NCI-H146 (cell line): ENCODE measurements at places on chromosomes 13 and 19.

DNA sequence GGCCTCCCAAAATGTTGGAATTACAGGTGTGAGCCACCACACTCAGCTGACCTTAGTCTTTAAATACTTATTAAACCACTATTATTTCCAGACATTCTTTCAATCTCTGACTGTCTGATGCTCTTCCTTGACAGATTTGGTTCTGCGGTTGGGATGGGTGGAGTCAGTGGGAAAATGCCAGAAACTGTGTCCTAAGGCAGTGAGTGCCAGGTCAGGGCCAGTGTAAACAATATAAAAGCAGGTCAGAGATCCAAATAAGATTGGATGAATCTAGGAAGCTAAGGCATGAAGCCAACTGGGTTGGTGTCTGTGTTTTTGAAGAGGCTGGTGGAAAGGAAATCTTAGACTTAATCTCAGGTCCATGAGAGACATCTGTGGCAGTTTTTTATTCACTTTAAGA lies 74.7 kb downstream of the KLF5 start:
- DNase-seq: no peak

- DNase-seq: no peak
These were observed 223.1 kb downstream of the NBEA start for GRCh38 chr13:35165205-35165604.

GRCh38 chr13:75806117-75806516 lies 170.0 kb downstream of the LMO7 start:
- no peak for DNase-seq

DNA sequence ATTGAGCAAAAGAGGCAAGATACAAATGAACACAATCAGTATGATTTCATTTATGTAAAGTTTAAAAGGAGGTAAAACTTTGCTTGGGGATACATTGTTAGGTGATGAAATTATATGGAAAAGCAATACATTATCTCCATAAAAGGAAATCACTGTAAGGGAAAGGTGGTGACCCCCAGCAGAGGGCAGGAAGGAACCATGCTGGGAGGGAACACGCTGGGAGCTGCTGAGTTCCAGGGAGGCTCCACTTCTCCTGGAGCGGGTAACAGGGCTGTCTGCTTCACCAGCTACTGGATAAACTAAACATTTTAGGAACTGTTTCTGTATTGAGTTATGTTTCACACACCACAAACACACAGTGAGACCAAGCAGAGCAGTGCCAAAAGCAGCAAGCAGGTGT lies 91.2 kb downstream of the KATNAL1 start:
- peak; percentile 44 for DNase-seq

GRCh38 chr13:61414686-61415057 lies 977 bp downstream of the PCDH20 start:
- no peak for DNase-seq
